ENCODE measurements at places on chromosomes 12 and 14.

DNA sequence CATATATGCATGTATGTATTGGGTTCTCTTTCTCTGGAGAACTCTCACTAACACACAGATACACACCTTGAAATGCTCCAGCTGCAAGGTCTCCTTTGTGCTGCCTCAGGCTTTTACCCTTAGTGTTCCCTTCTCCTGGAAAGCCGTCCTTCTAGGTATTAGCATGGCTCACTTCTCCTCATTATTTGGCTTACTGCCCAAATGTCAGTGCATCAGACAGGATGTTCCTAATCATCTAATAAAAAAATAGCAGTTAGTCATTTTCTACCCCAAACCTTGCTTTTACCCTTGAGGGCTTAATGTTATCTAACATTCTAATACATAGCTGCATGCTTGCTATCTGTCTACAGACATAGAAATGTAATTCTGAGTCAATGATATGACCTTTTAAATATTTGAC, 109.0 kb upstream of the SLC16A7 start:
- no peak for DNase-seq

- no peak for DNase-seq
Observed at GRCh38 chr14:45976001-45976400, 675.6 kb downstream of the RPL10L start.

DNA sequence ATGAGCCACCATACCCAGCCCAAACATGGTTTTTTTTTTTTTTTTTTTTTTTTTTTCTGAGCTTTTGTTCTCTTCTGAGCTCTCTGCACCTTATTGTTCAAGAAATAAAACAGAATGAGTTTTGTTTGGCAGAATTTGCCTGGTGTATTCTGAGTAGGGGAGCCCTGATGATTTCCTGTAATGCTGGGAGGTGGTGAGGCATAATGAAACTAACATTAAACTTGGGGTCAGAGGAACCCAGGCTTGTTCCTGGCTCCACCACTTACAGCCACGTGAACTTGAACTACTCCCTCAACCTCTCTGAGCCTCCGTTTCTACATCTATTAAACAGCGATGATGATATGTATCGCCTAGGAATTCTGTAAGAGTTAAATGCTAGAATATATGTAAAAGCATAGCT, 276.3 kb upstream of the CRY1 start:
- no peak for DNase-seq

- no peak for DNase-seq
Observed at GRCh38 chr12:123898673-123899072, 74.0 kb downstream of the CCDC92 start.

DNA sequence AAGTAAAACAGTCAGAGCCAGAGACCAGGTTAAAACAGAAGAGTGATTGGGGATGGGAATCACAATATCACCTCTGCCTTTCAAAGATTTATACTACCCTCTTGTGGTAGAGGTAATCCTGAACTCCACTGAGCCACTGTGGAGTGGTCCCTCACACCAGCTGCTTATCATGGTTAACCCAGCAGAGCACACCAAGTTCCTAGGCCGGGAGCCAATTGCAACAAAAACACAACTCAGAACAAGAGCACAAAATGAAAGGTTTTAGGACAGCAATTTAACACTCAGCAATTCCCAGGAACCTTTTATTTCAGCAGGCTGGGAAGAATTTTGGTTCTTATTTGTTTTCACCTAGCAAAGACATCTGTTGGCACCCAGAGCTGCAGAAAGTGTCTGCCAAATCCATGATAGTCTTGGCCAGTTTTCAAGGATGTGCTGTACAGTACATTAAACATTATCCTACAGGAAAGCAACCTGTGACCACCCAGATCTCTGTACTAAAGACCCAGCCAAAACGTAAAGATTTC, 220.5 kb upstream of the ATXN7L3B start:
- no peak for DNase-seq

DNA sequence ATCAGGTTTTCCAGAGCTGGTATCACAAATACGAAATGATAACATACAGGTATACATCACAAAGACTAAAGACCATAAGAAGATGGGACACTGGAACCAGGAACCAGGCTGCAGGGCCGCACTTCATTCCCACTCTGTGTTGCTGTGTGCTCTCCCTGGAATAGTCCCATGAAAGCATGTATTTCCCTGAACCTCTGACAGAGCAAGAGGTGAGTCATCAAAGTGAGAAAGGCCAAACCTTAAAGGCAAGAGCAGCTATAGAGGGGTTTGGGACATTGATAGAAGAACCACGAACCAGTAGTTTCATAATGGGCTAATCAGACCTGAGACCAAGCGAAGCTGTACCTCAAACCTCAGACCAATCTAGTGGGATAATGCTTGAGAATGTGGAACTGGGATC, 283.0 kb upstream of the PRKD1 start:
- no peak for DNase-seq

- DNase-seq = no peak
Observed at GRCh38 chr12:99157946-99158345, 489.6 kb upstream of the GARIN6 start.

DNA sequence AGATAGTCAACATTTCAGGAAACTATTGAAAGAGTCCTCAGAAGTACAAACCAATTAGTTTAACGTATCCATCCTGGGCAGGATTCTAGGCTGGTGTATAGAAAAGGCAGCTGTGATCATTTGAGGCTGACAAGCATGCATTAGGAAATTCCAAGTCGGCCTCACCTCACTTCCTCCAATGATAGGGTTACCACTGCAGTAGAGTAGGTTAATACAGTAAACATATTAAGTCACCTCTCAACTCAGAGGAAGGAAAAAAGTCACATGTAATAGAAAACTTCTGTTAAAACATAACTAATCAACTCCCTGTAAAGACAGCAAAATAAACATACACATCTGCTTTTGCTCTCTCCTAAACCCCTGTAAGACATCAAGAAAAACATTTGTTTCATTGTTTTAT, 33.5 kb downstream of the MED13L start:
- DNase-seq = no peak

All from NCI-H748 treated with DMSO at 0.1 percent for 48 hours (cell line).